Epithelial cell of proximal tubule (primary cell): ENCODE measurements at places on chromosomes 11 and 22. TPM values are rescaled to one million over a fixed set of nuclear protein-coding genes. Genes with fewer than 3 reads are reported as not detected.

CSF2RB gene
- under 0.01 TPM in 1 of 2 replicates, not detected in the other for total RNA-seq

NXPE2 gene
- total RNA-seq, result not detected in 2 replicates

TBC1D22A gene
- 16.6 and 22.7 TPM in 2 replicates for total RNA-seq

CYP2D6 gene
- 0.14 and 0.29 TPM in 2 replicates for total RNA-seq

NTM gene
- 5.3 and 17.0 TPM in 2 replicates for total RNA-seq

MB gene
- total RNA-seq, result not detected in 2 replicates

SOX6 gene
- total RNA-seq, result 0.36 and 1.6 TPM in 2 replicates

PUS3 gene
- total RNA-seq, result 7.1 and 8.0 TPM in 2 replicates

GP1BB gene
- 0.81 TPM in 1 of 2 replicates, not detected in the other for total RNA-seq

FOLH1 gene
- total RNA-seq, result not detected in 2 replicates

OVCH2 gene
- total RNA-seq, result not detected in 2 replicates

TRPM5 gene
- not detected in 2 replicates for total RNA-seq

CRYBB2 gene
- 0.14 TPM in 1 of 2 replicates, not detected in the other for total RNA-seq

MYEOV gene
- 8.6 and 14.9 TPM in 2 replicates for total RNA-seq

GVQW3 gene
- total RNA-seq, result 0.87 and 7.0 TPM in 2 replicates

AQP11 gene
- total RNA-seq, result 0.58 and 1.0 TPM in 2 replicates

SVIP gene
- total RNA-seq, result 13.0 and 14.8 TPM in 2 replicates

MS4A12 gene
- not detected in 2 replicates for total RNA-seq

SLC22A25 gene
- not detected in 2 replicates for total RNA-seq

VWCE gene
- 0.65 and 3.5 TPM in 2 replicates for total RNA-seq
